ENCODE measurements at places on chromosomes 7 and 10.
A peak's percentile ranks its signal among the peaks of the same experiment; 100 is the strongest.

- no peak for DNase-seq
Observed at GRCh38 chr10:115882021-115882420, 391.0 kb downstream of the GFRA1 start.

- no peak for DNase-seq
Observed at GRCh38 chr7:148719753-148720152, 21.1 kb downstream of the CUL1 start.

- peak; percentile 47 for DNase-seq
Observed at GRCh38 chr7:150978126-150978789, at the start of gene KCNH2. Gene KCNH2, minus strand, starts transcription at chr7:150978321. Its CDS starts 408 bp downstream, at chr7:150977913.

- DNase-seq, result no peak
Observed at GRCh38 chr7:29398011-29398410, 165.6 kb upstream of the PRR15 start.

GRCh38 chr7:103660455-103661371 lies 214.7 kb upstream of the SLC26A5 start:
- no peak for DNase-seq

All from occipital lobe (tissue), 3 donors.